Endothelial cell of umbilical vein (primary cell): ENCODE measurements at places on chromosomes 3 and 15. TPM values are rescaled to one million over a fixed set of nuclear protein-coding genes. Genes with fewer than 3 reads are reported as not detected.
A peak's percentile ranks its signal among the peaks of the same experiment; 100 is the strongest.

- DNase-seq, result no peak
These were observed 14.6 kb upstream of the ATP10A start for GRCh38 chr15:25877681-25878080.

DNA sequence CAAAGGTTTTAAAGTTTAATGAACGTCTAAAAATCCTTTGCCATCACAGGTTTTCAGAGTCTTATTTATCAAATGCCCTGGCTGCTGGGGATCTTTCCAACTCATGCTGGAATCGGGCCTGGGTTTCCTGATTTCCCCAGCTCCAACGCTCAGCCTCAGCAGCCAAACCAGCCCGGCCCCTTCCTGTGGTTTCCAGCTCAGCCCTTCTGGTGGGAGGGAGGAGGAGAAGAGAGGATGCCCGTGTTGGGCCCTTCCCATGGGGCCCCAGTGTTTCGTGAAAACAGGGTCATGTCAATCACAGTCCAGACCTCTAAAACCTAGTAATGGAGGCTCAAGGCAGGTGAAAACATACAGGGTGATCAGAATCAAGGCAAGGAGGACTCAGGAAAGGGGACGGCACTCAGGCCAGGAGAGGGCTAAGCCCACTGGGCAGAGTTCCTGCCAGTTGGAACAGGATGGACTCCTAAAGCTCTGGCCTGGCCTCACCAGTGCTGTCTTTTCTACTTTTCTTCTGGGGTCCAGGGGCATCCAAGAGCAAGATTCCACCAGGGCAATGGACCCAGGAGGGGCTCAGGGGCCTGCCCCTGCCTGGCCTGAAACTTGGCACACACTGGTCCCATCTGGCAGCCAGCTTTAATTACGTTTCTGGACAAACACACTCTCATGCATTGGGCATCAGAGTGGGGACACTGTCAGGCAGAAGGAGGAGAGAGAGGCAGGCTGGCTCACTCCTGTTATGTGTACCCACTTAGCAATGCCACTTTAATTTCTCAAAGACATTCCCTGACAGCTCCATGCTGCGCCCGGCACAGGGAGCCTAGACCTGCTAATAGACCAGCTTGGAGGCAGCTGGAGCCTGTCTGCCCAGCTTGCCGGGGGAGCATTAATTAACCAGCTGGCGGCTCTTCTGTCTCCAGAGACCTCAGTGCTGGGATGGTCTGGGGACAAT is 194.6 kb downstream of the FAM43A start:
- DNase-seq, result peak; percentile 80

Gene MKRN2OS
- total RNA-seq, result not detected in 2 replicates

GRCh38 chr15:44801364-44801763 is 65.0 kb downstream of the TRIM69 start:
- no peak for DNase-seq

DNA sequence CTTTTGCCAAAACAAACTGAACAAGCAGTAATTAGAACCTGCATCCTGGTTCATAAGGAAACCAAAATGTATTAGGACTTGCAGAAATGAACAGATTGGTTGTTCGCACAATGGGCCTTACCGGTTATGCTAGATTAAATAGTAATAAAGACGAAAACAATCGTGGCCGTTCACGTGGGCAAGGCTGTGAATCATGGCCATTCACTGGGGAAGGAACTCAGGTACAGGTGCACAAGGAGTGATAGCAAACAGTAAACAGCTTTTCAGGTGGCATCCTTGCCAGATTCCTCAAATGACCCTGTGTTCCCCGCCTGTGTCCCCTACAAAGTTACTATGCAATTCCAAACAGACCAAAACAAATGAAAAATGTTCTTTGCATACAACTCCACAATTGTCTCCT is 8.2 kb downstream of the LRIG1 start:
- peak; percentile 91 for DNase-seq

GRCh38 chr15:64847016-64847415 is 5.3 kb downstream of the PLEKHO2 start:
- no peak for DNase-seq

- no peak for DNase-seq
These were observed 480 bp downstream of the CHRNA7 start for GRCh38 chr15:32030795-32031194.

DNA sequence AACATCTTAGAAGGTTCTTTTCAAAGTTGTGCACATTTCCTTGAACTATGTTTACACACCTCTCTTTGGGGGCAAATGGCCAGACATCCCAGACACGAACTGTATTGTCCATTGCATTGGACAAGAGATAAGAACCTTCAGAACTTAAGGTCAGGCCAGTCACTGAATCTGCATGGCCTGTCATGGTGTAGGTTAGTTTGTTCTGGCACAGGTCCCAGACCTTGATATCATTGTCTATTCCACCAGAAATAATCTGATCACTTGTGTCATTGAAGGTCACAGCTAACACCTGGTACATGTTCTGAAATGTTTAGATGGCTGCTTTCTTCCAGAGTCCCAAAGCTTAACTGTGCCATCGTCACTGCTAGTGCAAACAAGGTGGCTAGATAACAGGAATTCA is 55.7 kb downstream of the KCNAB1 start:
- no peak for DNase-seq

Gene AADACL2
- not detected in 2 replicates for total RNA-seq

DNA sequence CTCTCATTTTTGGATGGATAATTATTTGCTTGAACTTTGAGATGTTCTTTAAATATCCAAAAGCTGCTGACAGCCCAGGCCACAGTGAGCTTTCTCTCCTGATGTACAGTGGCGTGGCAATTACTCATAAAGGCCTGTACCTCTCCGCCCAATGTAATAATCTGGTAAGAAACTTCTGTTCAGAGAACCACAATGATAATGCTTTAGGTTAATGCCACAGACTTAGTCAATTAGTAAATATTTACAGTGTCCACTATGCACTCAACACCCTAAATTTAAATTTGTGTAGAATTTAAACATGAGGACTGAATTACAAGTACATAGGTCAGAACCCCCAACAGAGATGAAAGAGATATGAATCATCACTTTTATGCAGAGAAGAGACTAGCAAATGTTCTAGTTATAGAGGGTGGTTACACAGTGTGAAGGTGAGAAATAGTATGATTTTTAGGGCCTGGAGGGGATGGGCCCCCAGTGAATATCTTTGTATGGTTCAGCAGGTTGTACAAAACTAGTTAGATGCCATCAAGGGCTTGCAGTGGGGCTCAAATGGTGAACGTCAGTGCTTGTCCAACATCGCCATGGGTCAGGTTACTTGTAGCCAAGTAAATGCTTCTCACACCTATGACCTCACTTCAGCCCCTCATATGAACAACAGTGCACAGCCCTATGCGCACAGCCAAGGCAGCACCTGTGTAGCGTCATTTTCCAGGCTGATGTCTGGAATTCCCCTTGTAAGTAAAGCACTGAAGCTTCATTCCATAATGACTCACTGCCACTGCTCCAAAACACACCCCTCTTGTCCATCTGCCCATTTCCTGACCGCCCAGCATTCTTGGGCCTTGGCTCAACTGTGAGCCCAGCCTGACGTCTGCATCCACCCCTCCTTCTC is 13.3 kb downstream of the ABHD2 start:
- DNase-seq, result peak; percentile 91

Gene CYP11A1
- total RNA-seq, result not detected in 2 replicates

DNA sequence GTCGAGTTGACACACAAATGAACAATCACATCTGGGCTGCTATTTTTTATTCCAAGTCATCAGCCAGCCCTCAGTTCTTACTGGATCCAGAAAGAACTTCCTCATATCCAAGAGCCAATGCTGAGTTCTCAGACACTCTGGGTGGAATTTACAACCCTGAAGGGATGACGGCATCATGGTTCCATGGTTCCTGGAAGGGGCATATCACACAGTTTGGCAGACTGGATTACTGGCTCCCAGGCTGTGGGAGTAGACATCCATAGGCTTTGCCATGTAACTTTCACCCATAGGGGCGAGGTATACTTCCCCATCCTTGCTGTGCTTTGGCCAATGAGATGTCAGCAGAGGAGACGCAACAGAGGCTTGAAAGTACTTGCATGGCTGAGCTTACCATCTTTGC is 26.9 kb upstream of the KBTBD12 start:
- no peak for DNase-seq

GRCh38 chr15:90483637-90484036 is 46.1 kb upstream of the CRTC3 start:
- DNase-seq, result no peak

Gene TMEM62
- total RNA-seq, result 17.6 and 22.2 TPM in 2 replicates

Gene GABRG3
- not detected in 2 replicates for total RNA-seq

Gene PARP16
- 6.0 and 6.3 TPM in 2 replicates for total RNA-seq
